ENCODE measurements at places on chromosomes 7 and 10.

GRCh38 chr10:100969187-100970075 lies at the start of gene SEMA4G:
SEMA4G (plus strand) TSS chr10:100969504; CDS start chr10:100972913, 3,409 bp downstream.
- DNase-seq = no peak

DNA sequence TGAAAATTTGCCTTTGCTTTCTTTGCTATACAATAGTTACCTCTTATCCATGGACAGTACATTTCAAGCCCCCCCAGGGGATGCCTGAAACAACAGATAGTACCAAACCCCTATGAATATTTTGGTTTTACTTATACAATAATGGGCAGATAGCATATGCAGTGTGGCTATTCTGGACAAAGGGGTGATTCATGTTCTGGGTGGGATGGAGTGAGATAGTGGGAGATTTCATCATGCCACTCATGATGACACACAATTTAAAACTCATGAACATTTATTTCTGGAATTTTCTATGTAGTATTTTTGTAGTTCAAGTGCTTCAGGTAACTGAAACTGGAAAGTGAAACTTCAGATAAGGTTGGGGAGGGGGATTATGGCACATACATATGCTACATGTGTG lies 12.0 kb downstream of the STARD3NL start:
- no peak for DNase-seq

DNA sequence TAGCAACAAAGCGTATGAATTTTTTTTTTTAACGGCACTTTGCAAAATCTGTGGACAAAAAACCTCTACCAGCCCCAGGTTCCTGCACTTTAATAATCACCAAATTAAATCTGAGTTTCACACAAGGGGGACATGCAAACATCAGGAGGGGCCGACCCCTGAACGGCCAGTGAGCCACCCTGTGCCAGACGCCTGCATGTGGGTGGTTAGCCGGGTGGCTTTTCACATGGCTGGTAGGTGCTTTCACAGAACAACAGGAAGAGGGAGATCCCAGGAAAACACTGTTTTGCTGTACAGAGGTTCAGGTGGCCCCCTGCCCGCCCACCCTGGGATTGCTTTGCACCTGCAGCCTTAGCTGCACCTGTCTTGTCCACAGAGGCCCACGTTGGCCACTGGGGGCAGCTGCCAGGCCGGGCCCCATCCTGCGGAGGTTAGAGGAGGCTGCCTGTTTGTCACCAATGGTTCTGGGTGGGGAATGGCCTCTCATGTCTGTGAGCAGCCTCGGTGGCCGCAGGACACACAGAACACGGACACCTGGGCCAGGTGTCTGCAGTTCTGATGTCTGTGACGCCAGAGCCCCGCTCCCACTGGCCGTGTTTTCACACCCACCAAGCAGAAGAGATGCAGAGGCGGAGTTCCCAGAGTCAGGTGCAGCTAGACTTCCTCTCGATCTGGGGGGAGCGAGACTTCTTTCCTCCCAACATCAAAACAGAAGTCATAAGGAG lies 107.7 kb downstream of the FAM53B start:
- DNase-seq = no peak

DNA sequence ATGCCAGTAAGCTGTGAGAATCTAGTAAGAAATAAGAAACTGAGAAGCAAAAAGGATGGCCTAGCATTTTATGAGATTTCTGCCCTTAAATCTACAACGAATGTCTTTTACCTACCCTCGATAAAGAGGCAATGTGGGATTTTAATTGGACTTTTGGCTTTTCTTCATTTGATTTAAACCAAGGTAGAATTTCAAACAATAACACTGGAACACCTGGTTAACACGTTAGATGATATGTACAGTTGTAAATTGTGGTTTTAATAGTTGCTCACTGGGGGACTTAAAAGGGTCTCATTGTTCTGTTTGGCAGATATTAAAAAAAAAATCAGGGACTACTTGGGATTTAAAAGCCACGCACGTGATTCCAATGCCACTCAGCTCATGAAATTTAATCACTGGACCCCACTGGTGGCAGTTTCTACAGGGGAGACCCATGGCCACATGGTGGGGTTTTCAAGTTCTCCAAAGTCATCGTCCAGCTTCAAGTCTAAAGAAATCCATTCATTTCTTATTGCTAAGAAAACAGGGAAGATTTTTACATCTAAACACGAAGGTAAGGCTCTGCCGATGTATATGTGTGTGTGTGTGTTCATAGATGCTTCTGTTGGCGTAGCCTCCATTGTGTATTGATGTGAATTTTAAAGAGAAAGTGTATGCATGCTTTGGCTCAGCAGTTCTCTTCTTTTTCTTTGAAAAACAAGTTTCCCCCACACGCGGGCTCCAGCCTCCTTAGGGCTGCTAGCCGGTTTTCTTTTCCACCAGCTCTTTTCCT lies 588.6 kb upstream of the MKI67 start:
- DNase-seq = no peak

DNA sequence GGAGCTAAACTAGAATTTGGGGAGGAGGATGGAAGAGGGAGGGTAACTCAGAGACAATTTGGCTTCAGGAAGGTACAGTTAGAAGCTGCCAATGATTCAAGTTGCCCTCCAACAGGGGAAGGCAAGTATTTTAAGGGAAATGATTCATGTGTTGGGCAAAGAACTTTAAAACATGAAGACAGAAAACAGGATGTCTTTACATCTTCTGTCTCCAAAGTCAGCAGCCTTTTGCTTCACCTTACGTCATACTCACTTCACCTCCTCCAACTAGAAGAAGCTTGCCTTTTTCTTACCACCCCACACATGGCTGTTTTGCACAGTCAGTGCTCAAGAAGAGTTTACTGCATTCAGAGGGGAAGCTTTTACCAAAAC lies 36.1 kb downstream of the PPP1R3C start:
- no peak for DNase-seq

GRCh38 chr7:36735172-36735571 lies 10.9 kb upstream of the AOAH start:
- DNase-seq = no peak
